ENCODE measurements at places on chromosomes 5 and 9.

- no peak for DNase-seq
Measured at GRCh38 chr5:169805937-169806700, 169.0 kb downstream of the DOCK2 start.

GRCh38 chr9:94301583-94301982 lies 26.9 kb downstream of the NUTM2F start:
- no peak for DNase-seq

DNA sequence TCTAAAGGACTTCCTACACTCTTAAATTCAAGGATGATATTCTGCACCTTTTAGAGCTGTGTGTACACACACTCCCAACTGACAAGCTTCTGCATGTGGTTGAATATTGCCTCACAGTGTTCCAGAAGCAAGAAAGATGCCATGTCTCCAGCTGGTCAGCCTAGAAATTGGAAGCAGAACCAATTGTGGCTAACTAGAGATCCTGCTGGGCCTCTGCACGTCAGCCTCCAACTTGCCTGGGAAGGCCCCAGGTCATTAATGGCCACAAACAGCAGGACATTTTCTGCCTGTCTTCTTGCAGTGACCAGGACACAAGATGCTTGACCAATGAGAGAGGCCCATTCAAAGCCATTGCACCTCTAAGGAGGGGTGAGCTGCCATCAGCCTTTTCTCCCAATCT lies 571.9 kb upstream of the BRINP1 start:
- no peak for DNase-seq

GRCh38 chr5:123605822-123606221 lies 93.8 kb downstream of the CSNK1G3 start:
- no peak for DNase-seq
